ENCODE measurements at places on chromosomes 12 and 14. TPM values are rescaled to one million over a fixed set of nuclear protein-coding genes. Genes with fewer than 3 reads are reported as not detected.
A peak's percentile ranks its signal among the peaks of the same experiment; 100 is the strongest.

DNA sequence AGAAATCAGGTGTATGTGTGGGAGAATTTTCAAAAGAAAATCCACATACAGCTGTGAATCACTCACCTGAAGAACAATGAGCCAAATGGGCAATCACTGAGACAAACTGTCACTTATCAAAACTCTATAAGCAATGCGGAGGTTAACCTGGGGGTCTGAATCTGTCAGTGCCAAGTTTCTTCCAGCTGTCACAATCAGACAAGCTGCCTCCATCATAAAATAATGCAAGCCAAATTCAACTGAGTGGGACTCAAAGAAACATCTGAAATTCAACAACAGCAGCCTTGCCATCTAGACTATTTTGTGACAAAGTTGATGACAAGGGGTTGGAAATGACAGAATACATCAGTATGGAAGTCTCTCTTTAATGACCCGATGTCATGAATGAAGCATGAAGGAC, 60.3 kb downstream of the GARIN6 start:
- H3K36me3 ChIP-seq, result no peaks in the 10 kb centered on the region
- no peaks in the 10 kb centered on the region for H3K27me3 ChIP-seq
- H3K27ac ChIP-seq, result no peak overlapping the region
- DNase-seq, result no peak
- no peaks in the 10 kb centered on the region for H3K4me1 ChIP-seq

GRCh38 chr12:13536219-13536910, 339.8 kb downstream of the EMP1 start:
- no peaks in the 10 kb centered on the region for H3K36me3 ChIP-seq
- DNase-seq, result no peak
- no peak overlapping the region for H3K4me3 ChIP-seq
- H3K4me1 ChIP-seq, result no peaks in the 10 kb centered on the region

- H3K27ac ChIP-seq, result no peak overlapping the region
- DNase-seq, result no peak
- H3K4me1 ChIP-seq, result no peaks in the 10 kb centered on the region
- H3K36me3 ChIP-seq, result no peaks in the 10 kb centered on the region
- H3K27me3 ChIP-seq, result no peaks in the 10 kb centered on the region
- no peak overlapping the region for H3K4me3 ChIP-seq
Observed at GRCh38 chr12:41701943-41702601, 442.6 kb downstream of the GXYLT1 start.

GRCh38 chr12:123744836-123745235, 17.3 kb upstream of the DNAH10 start:
- H3K36me3 ChIP-seq, result peaks cover 37% of the 10 kb centered on the region
- H3K27ac ChIP-seq, result no peak overlapping the region
- H3K4me3 ChIP-seq, result no peak overlapping the region
- H3K4me1 ChIP-seq, result no peaks in the 10 kb centered on the region
- DNase-seq, result no peak

- H3K36me3 ChIP-seq, result no peaks in the 10 kb centered on the region
- H3K4me3 ChIP-seq, result no peak overlapping the region
- H3K27ac ChIP-seq, result no peak overlapping the region
- no peaks in the 10 kb centered on the region for H3K27me3 ChIP-seq
Observed at GRCh38 chr12:64270411-64270810, 48.3 kb upstream of the KICS2 start.

DNA sequence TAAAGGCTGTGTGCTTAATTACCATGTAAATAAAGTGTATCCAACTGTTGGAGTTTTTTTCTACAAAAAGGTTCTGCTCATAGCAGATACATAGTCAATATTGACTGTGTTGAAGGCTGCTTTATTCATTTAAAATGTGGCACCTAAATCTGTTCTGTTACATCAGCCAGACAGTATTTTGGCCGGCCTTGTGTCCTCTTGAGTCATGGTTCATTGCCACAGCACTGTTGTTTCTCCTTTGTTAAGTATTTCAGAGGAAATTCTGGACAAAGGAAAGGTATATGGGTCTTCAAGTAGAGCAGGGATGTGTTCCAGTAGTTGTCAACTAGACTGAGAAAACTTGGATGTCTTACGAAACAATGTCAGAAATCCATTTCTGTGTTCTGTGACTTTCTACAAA, 95.5 kb downstream of the SLC38A6 start:
- peaks cover 44% of the 10 kb centered on the region for H3K4me1 ChIP-seq
- DNase-seq, result peak; percentile 89

- H3K4me1 ChIP-seq, result no peaks in the 10 kb centered on the region
- H3K4me3 ChIP-seq, result no peak overlapping the region
- DNase-seq, result no peak
Observed at GRCh38 chr12:62814243-62814642, 120.7 kb downstream of the PPM1H start.

GRCh38 chr14:99412117-99413061, 68.3 kb downstream of the SETD3 start:
- no peaks in the 10 kb centered on the region for H3K27me3 ChIP-seq
- peaks cover 16% of the 10 kb centered on the region for H3K4me1 ChIP-seq
- no peak overlapping the region for H3K4me3 ChIP-seq
- H3K27ac ChIP-seq, result no peak overlapping the region

DNA sequence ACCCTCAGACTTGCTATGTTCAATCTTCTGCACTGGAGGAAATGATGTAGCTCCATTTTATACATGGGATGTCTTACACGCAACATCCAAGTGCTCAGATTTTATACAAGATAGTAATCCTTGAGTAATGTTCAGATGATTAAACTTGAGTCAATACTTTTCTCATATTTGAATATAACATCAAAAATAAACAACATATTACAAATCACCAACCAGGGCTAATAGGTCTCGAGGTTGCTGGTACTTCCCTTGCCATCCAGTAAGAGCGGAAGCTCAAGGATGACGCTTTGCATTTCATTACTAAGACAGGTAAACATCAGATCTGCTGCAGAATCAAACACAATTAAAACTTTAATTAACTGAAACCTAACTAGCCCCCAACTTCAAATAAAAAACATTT, 97.3 kb downstream of the FOXN3 start:
- H3K27me3 ChIP-seq, result no peaks in the 10 kb centered on the region
- no peak overlapping the region for H3K27ac ChIP-seq
- no peaks in the 10 kb centered on the region for H3K36me3 ChIP-seq

The KRT85 gene
- not detected for total RNA-seq

Measured in GM23248 (cell line).